ENCODE measurements at places on chromosomes 12 and 14. TPM values are rescaled to one million over a fixed set of nuclear protein-coding genes. Genes with fewer than 3 reads are reported as not detected.

Gene PTPRO
- 2.0 TPM for total RNA-seq

- no peaks in the 10 kb centered on the region for H3K36me3 ChIP-seq
- no peak for DNase-seq
- H3K4me3 ChIP-seq, result no peak overlapping the region
- H3K27me3 ChIP-seq, result no peaks in the 10 kb centered on the region
- no peaks in the 10 kb centered on the region for H3K4me1 ChIP-seq
- no peak overlapping the region for H3K27ac ChIP-seq
Observed at GRCh38 chr12:53399896-53400295, 19.9 kb downstream of the SP1 start.

- H3K4me1 ChIP-seq, result no peaks in the 10 kb centered on the region
- no peak for DNase-seq
- no peak overlapping the region for H3K27ac ChIP-seq
- no peak overlapping the region for H3K4me3 ChIP-seq
Observed at GRCh38 chr12:56877195-56878009, 56.8 kb downstream of the SDR9C7 start.

DNA sequence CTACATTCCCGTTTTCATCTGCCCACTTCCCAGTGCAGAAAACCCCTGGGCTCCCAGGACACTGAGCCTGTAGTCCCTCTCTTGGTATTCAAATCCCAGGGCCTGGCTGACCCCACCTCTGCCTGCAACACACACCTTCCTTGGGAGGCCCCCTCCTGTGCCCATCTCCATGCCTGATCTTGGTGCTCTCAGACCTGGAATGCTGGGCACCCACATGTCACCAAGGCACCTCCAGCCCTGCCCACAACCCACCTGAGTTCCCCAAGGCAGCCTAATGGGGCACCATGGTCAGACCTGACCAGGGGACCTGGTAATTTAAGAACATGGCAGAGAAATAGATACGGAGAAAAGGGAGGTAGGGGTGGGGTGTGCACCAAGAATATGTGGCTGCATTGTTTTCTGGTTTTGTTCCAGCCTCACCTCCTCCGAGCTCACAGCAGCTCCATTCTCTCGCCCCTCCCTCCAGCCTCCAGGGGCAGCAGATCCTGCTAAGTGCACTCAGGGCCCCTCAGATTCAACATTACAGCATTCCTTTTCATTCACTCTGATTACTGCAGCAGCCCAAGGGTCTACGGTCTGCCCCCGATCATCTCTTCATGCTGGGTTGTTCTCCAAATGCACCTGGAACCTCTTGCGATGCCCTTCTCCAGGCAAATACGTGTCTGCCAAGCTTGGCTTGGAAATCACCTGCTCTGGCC, 9.2 kb upstream of the HSP90AA1 start:
- H3K4me1 ChIP-seq, result peaks cover 6% of the 10 kb centered on the region
- H3K27ac ChIP-seq, result no peak overlapping the region
- DNase-seq, result no peak
- H3K4me3 ChIP-seq, result no peak overlapping the region

Gene CCDC175
- total RNA-seq, result 0.19 TPM
